ENCODE measurements at places on chromosomes 16 and 17.

DNA sequence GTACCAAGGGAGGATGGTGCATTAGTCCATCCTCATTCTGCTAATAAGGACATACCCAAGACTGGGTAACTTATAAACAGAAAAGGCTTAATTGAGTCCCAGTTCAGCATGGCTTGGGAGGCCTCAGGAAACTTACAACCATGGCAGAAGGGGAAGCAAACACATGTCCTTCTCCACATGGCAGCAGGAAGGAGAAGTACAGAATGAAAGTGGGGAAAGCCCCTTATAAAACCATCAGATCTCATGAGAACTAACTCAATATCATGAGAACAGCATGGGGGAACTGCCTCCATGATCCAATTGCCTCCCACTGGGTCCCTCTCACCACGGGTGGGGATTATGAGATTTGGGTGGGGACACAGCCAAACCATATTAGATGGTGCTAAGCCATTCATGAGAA is 84.5 kb downstream of the SEC14L1 start:
- no peaks in the 10 kb centered on the region for H3K4me1 ChIP-seq
- H3K4me3 ChIP-seq, result no peak overlapping the region
- H3K27me3 ChIP-seq, result no peaks in the 10 kb centered on the region

GRCh38 chr16:74825941-74826340 is 51.3 kb upstream of the FA2H start:
- no peak overlapping the region for H3K27ac ChIP-seq
- no peaks in the 10 kb centered on the region for H3K27me3 ChIP-seq
- peaks cover 5% of the 10 kb centered on the region for H3K4me1 ChIP-seq
- no peak for DNase-seq
- no peaks in the 10 kb centered on the region for H3K36me3 ChIP-seq
- H3K4me3 ChIP-seq, result no peak overlapping the region

DNA sequence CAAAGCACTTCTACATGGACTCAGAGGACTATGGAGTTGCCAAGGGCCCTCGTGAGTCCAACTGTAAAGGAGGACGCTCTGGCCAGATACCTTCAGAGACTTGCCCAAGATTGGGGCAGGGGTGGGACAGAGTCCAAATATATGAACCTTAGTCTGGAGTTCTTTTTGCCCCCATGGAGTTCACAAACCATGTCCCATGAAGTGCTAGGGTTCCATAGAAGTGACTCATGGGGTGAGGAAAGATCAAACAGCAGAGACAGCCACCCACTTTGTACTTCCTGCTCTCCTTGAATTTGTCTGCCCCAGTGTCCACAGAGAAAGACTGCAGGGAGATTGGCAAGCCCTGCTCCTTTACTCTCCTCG is 29.0 kb downstream of the SRL start:
- no peak for DNase-seq
- H3K4me1 ChIP-seq, result no peaks in the 10 kb centered on the region
- H3K4me3 ChIP-seq, result no peak overlapping the region
- H3K27ac ChIP-seq, result no peak overlapping the region

- no peaks in the 10 kb centered on the region for H3K36me3 ChIP-seq
- no peak overlapping the region for H3K4me3 ChIP-seq
- no peaks in the 10 kb centered on the region for H3K4me1 ChIP-seq
- DNase-seq, result no peak
- H3K27ac ChIP-seq, result no peak overlapping the region
Observed at GRCh38 chr17:66957951-66958579, 6.4 kb upstream of the CACNG4 start.

- no peaks in the 10 kb centered on the region for H3K36me3 ChIP-seq
- H3K27ac ChIP-seq, result no peak overlapping the region
Observed at GRCh38 chr17:76659928-76660655, 16.5 kb upstream of the ST6GALNAC1 start.

DNA sequence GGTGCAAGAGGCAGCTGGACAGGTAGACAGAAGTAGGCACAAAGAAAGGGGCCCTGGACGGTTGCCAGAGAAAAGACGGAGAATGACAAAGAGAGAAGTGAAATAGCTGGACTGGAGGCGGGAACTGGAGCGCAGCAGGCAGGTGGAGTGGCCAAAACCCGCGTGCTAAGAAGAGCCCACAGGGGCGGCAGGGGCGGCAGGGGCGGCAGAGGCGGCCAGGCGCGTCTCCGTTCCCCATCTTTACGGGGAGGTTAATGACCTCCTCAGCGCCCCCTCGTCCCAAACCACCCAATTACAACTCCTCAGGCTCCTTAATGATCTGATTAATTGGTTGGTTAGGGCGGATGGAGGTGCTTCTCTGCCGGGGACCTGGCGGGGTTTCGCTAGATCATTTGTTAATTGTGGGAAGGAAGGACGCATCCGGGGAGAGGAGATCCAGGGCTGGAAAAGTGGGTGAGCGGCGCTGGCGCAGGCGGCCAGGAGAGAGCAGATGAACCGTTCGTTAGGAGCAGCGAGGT is 15.4 kb upstream of the HOXB9 start:
- no peak for DNase-seq
- peaks cover 49% of the 10 kb centered on the region for H3K27me3 ChIP-seq
- no peaks in the 10 kb centered on the region for H3K36me3 ChIP-seq
- no peak overlapping the region for H3K27ac ChIP-seq
- no peak overlapping the region for H3K4me3 ChIP-seq

- no peak overlapping the region for H3K4me3 ChIP-seq
- no peak overlapping the region for H3K27ac ChIP-seq
- H3K27me3 ChIP-seq, result no peaks in the 10 kb centered on the region
- no peak for DNase-seq
- H3K36me3 ChIP-seq, result no peaks in the 10 kb centered on the region
Observed at GRCh38 chr16:50591800-50592771, 43.9 kb downstream of the NKD1 start.

GRCh38 chr17:55588446-55589242 is 77.4 kb upstream of the SMIM36 start:
- no peak overlapping the region for H3K4me3 ChIP-seq
- no peaks in the 10 kb centered on the region for H3K4me1 ChIP-seq

- H3K27me3 ChIP-seq, result no peaks in the 10 kb centered on the region
- peak within 1 kb of the TSS; percentile 51 for H3K27ac ChIP-seq
- H3K36me3 ChIP-seq, result no peaks in the 10 kb centered on the region
- H3K4me3 ChIP-seq, result peak within 1 kb of the TSS; percentile 58
- peak; percentile 71 for DNase-seq
Observed at GRCh38 chr17:74972107-74972972, at the start of gene HID1. HID1 (minus strand) TSS chr17:74972759; CDS start chr17:74972656, 103 bp downstream.

DNA sequence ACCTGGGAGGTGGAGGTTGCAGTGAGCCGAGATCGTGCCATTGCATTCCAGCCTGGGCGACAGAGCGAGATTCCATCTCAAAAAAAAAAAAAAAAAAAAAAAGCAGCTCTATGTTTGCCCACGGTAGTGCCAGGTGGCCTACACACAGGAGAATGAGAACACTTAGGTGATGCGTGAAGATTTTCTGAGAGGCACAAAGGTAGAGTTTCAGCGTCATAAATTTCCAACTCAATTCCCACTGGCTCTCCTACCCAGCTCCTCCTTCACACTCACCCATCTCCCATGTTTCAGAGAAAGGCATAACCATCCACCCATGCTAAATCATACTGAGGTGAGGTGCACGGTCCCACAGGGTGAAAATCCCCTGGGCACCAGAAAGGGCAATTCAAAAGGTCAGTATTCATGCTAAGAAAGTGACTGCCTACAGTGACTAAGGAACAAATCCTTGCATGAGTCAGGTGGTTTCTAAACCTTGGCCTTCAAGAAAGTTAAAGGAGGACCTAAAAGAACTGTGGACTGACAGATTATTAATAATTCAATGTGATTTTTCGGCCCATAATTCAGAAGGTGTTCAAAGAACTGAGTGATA is 4.8 kb downstream of the DCAKD start:
- H3K27ac ChIP-seq, result no peak overlapping the region
- H3K4me3 ChIP-seq, result no peak overlapping the region
- no peaks in the 10 kb centered on the region for H3K27me3 ChIP-seq
- no peaks in the 10 kb centered on the region for H3K36me3 ChIP-seq

- no peaks in the 10 kb centered on the region for H3K4me1 ChIP-seq
- DNase-seq, result no peak
- H3K27ac ChIP-seq, result no peak overlapping the region
- H3K27me3 ChIP-seq, result peaks cover 2% of the 10 kb centered on the region
- no peaks in the 10 kb centered on the region for H3K36me3 ChIP-seq
Observed at GRCh38 chr17:50615828-50616227, 18.9 kb upstream of the ABCC3 start.

GRCh38 chr17:57946798-57947358 is 8.3 kb downstream of the CUEDC1 start:
- H3K27ac ChIP-seq, result peak overlapping the region; percentile 15
- no peaks in the 10 kb centered on the region for H3K27me3 ChIP-seq
- H3K4me3 ChIP-seq, result peak overlapping the region; percentile 56
- H3K4me1 ChIP-seq, result peaks cover 9% of the 10 kb centered on the region

DNA sequence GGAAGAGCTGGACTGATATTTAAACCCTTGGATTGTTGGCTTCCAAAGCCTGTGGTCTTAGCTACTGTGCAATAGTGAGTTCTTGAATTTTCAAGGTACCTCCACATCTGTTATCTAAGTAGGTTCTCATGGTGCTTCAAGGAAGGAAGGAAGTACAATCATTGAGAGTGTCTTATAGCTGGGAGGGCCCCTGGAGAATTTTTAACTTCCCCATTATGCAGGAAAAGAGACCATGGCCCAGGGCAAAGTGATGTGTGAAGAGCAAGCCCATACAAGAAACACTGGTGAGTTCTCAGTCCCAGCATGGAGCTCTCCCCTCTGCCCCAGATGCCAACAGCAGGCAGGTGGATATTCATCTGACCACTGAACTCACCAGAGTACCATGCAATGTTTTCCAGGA is 169.0 kb upstream of the IRX6 start:
- no peak overlapping the region for H3K4me3 ChIP-seq
- H3K36me3 ChIP-seq, result no peaks in the 10 kb centered on the region
- no peaks in the 10 kb centered on the region for H3K4me1 ChIP-seq
- H3K27me3 ChIP-seq, result no peaks in the 10 kb centered on the region
- H3K27ac ChIP-seq, result no peak overlapping the region
- DNase-seq, result no peak

GRCh38 chr17:881778-882177 is 97.8 kb downstream of the NXN start:
- no peaks in the 10 kb centered on the region for H3K27me3 ChIP-seq
- no peaks in the 10 kb centered on the region for H3K36me3 ChIP-seq
- peaks cover 3% of the 10 kb centered on the region for H3K4me1 ChIP-seq
- no peak overlapping the region for H3K4me3 ChIP-seq

- DNase-seq, result no peak
- H3K27me3 ChIP-seq, result no peaks in the 10 kb centered on the region
- no peaks in the 10 kb centered on the region for H3K36me3 ChIP-seq
- no peaks in the 10 kb centered on the region for H3K4me1 ChIP-seq
Observed at GRCh38 chr17:9266697-9267117, 245.4 kb downstream of the NTN1 start.

GRCh38 chr17:40399185-40399584 is 18.5 kb downstream of the TOP2A start:
- no peaks in the 10 kb centered on the region for H3K4me1 ChIP-seq
- H3K27ac ChIP-seq, result no peak overlapping the region
- no peak overlapping the region for H3K4me3 ChIP-seq

DNA sequence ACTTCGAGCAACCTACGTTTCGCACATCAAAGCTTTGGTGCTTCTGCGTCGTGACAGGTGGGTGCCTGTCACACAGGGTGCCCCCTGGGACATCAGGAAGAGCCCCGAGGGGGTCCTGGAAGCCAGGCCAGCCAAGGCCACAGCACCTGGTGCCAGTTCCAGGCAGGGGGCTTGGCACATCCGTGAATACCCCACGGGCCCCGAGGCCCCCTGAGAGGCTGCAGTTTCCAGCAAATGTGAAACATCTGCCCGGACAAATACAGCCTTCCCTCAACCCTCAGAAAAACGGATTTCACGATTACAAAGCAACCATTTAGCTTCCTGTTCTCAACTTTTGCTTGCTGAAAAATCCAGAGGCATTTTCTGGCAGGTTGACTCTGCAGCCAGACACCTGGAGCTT is 109.3 kb upstream of the METRNL start:
- no peaks in the 10 kb centered on the region for H3K27me3 ChIP-seq
- H3K4me3 ChIP-seq, result no peak overlapping the region
- no peak for DNase-seq
- H3K4me1 ChIP-seq, result no peaks in the 10 kb centered on the region
- no peak overlapping the region for H3K27ac ChIP-seq

GRCh38 chr16:11915114-11915643 is 577 bp downstream of the GSPT1 start:
- H3K27me3 ChIP-seq, result no peaks in the 10 kb centered on the region
- peak; percentile 20 for DNase-seq
- peak overlapping the region; percentile 74 for H3K4me3 ChIP-seq
- peaks cover 31% of the 10 kb centered on the region for H3K4me1 ChIP-seq
- no peaks in the 10 kb centered on the region for H3K36me3 ChIP-seq
- H3K27ac ChIP-seq, result peak overlapping the region; percentile 87

GRCh38 chr17:73932216-73932749 is 271.2 kb upstream of the RPL38 start:
- H3K4me3 ChIP-seq, result no peak overlapping the region
- no peak overlapping the region for H3K27ac ChIP-seq
- no peaks in the 10 kb centered on the region for H3K27me3 ChIP-seq
- H3K4me1 ChIP-seq, result no peaks in the 10 kb centered on the region
- H3K36me3 ChIP-seq, result no peaks in the 10 kb centered on the region
- DNase-seq, result no peak

DNA sequence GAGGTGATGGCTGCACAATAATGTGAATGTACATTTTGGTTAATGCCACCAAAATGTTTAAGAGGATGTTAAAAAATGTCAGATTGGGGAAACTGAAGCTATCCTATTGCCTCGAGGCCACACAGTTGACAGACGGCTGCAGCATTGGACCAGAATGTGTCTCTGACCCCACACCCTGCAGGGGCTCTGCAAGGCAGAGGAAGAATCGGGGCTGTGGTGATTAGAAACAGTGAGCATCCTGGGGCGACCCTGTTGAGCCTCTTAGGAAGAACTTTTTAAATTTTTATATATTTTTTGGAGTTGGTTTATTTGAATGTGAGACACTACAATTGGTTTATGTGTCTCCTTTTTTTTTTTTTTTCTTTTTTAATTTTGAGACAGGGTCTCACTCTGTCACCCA is 15.0 kb upstream of the ADORA2B start:
- no peaks in the 10 kb centered on the region for H3K36me3 ChIP-seq
- H3K4me3 ChIP-seq, result no peak overlapping the region
- no peak for DNase-seq
- H3K27ac ChIP-seq, result no peak overlapping the region

GRCh38 chr17:57849163-57849873 is 526 bp downstream of the MRPS23 start:
- H3K36me3 ChIP-seq, result peaks cover 16% of the 10 kb centered on the region
- no peaks in the 10 kb centered on the region for H3K27me3 ChIP-seq
- peaks cover 20% of the 10 kb centered on the region for H3K4me1 ChIP-seq
- DNase-seq, result no peak
- peak overlapping the region; percentile 86 for H3K27ac ChIP-seq

- H3K27ac ChIP-seq, result no peak overlapping the region
- H3K36me3 ChIP-seq, result no peaks in the 10 kb centered on the region
- H3K4me1 ChIP-seq, result no peaks in the 10 kb centered on the region
- H3K4me3 ChIP-seq, result no peak overlapping the region
- DNase-seq, result no peak
- no peaks in the 10 kb centered on the region for H3K27me3 ChIP-seq
Observed at GRCh38 chr17:16915752-16916556, 56.0 kb downstream of the TNFRSF13B start.
